CD14-positive monocyte (primary cell): ENCODE measurements at places on chromosomes 3 and 15.
A peak's percentile ranks its signal among the peaks of the same experiment; 100 is the strongest.

DNA sequence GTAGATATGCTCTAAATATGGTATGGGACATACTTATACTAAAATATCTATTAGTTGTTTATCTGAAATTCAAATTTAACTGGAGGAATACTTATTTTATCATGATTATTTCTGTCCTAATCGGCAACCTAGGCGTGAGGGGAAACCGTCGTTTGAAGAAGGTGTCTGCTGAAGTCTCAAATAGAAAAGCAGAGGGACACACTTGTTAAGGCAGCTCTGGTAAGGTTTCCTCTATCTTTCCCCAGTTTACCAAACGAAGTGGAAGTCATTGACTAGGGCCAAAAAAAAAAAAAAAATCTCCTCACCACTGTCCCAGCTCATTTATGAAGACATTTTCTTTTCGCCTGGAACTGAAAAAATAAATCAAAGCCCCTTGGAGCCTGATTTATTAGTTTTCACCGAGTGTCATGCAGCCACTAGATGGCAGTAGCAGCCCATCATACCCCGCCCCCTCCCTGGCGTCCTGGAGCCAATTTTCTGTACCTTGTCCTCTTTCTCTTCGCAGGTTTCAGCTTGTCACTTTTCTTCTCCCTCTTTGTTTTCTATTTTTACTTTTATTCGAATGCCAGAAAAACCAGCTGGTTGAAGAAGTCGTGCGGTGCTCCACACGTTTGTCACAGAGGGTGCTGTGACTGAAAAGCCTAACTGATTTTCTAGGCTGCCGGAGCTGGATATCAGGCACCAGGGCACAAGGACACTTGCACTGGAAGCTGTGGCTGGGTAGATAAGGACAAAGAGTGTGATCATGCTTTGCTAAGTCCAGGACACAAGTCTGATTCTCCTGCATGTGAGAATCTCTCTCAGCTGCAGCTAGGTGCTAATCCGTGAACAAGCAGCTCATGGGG lies 238.7 kb downstream of the ZPLD1 start:
- DNase-seq: peak; percentile 31
- no peak overlapping the region for H3K4me3 ChIP-seq
- no peak overlapping the region for H3K27ac ChIP-seq
- H3K4me1 ChIP-seq: no peaks in the 10 kb centered on the region
- no peaks in the 10 kb centered on the region for H3K27me3 ChIP-seq
- no peaks in the 10 kb centered on the region for H3K36me3 ChIP-seq

DNA sequence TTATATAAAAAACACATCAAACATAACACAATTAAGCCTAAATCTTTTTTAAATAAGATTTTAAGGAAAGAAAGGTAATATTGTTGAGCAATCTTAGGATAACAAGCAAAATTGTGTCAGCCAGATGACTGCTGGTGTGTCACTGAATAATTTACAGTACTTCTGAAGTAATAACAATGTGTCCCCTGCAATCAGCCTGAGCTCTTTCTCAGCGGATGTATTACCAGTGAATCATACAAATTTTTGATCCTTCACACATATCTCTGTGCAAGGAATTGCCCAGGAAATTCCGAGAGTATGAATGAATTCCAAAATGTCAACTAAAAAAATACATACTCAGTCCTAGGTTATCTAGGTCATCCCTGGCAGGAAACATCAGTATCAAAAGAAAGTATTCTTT lies 76.6 kb upstream of the PTX3 start:
- H3K4me1 ChIP-seq: no peaks in the 10 kb centered on the region
- no peak overlapping the region for H3K4me3 ChIP-seq
- H3K36me3 ChIP-seq: no peaks in the 10 kb centered on the region
- no peak for DNase-seq
- H3K27me3 ChIP-seq: no peaks in the 10 kb centered on the region
- no peak overlapping the region for H3K27ac ChIP-seq

- no peak overlapping the region for H3K4me3 ChIP-seq
- no peaks in the 10 kb centered on the region for H3K36me3 ChIP-seq
- no peak for DNase-seq
- no peak overlapping the region for H3K27ac ChIP-seq
- no peaks in the 10 kb centered on the region for H3K4me1 ChIP-seq
- H3K27me3 ChIP-seq: no peaks in the 10 kb centered on the region
Observed at GRCh38 chr15:75822685-75823278, 20.5 kb upstream of the UBE2Q2 start.

DNA sequence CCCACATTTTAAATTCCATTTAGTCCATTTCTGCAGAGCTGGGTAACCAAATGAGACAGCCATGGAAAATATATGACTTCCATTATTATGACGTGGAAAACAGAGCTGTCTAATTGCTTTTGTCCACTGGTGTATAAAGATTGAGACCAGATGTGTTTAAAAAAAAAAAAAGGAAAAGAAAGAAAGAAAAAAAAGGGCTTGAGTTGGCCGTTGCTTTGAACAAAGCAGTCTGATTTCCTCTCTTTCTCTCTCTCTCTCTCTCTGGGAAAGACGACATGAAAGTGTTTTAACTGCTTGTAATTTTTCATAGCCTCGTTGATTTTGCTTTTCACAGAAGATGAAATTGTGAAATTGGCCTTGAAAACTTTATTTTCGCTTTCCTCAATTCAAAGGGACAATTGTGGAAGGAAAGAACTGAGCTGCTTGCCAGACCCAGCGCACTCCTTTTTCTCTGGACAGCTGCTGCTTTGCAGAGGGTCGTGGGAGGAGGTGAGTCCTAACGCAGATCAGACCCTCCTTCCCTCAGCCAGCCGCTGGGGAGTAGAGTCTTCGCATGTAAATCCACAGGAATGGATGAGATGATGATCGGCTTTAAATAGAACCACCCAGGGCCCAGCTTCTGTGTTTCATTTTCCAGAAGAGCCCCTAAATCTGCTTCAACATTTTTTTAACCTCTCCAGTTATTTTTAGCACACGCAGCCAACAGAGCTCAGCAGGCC lies 42.8 kb upstream of the UBE2E1 start:
- peaks cover 11% of the 10 kb centered on the region for H3K4me1 ChIP-seq
- no peaks in the 10 kb centered on the region for H3K27me3 ChIP-seq
- H3K36me3 ChIP-seq: no peaks in the 10 kb centered on the region
- no peak overlapping the region for H3K27ac ChIP-seq
- no peak for DNase-seq

- no peak overlapping the region for H3K4me3 ChIP-seq
- H3K27me3 ChIP-seq: no peaks in the 10 kb centered on the region
- no peaks in the 10 kb centered on the region for H3K4me1 ChIP-seq
- H3K27ac ChIP-seq: no peak overlapping the region
- DNase-seq: no peak
Observed at GRCh38 chr3:63458405-63458804, 180.3 kb downstream of the SYNPR start.

GRCh38 chr3:10845001-10845761 lies 29.2 kb downstream of the SLC6A11 start:
- H3K27ac ChIP-seq: no peak overlapping the region
- no peak overlapping the region for H3K4me3 ChIP-seq
- peaks cover 29% of the 10 kb centered on the region for H3K4me1 ChIP-seq
- no peaks in the 10 kb centered on the region for H3K36me3 ChIP-seq
- peak; percentile 4 for DNase-seq
- H3K27me3 ChIP-seq: no peaks in the 10 kb centered on the region

DNA sequence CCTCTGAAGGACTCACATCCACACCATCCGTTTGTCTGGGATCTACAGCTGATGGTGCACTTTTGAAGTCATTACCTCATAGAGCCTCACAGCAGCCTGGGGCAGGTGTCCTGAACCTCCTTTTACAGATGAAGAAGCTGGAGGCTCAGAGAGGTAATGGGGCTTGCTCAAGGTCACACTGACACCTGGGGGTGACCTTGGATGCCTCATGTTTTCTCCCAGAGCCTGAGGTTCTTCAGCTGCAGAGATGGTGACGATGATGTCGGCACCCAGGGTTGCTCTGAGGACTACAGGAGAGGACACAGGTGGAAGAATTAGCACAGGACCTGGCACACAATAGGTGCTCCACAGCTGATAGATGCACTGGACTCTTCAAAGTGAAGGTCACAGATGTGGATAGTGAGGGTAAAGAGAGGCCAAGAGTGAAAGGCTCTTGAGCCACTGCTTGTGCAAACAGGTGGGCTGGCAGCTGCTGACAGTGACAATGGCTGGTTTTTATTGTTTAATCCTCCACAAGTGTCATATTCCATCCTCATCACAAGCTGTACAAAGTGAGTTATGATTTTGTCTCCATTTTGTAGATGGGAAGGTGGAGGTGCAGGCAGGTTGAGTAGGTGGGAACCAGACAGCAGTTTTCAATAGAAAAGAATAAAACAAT lies 17.4 kb upstream of the ATP2B2 start:
- peaks cover 4% of the 10 kb centered on the region for H3K27me3 ChIP-seq
- no peak overlapping the region for H3K27ac ChIP-seq
- H3K4me1 ChIP-seq: no peaks in the 10 kb centered on the region

- no peak overlapping the region for H3K27ac ChIP-seq
- H3K4me3 ChIP-seq: no peak overlapping the region
- H3K36me3 ChIP-seq: peaks cover 6% of the 10 kb centered on the region
Observed at GRCh38 chr3:119311081-119311925, 17.1 kb downstream of the ARHGAP31 start.

GRCh38 chr15:97092656-97093055 lies 762.2 kb downstream of the NR2F2 start:
- no peaks in the 10 kb centered on the region for H3K27me3 ChIP-seq
- no peak overlapping the region for H3K27ac ChIP-seq
- DNase-seq: no peak
- H3K4me1 ChIP-seq: no peaks in the 10 kb centered on the region

GRCh38 chr15:98805434-98806274 lies 157.3 kb downstream of the IGF1R start:
- no peak for DNase-seq
- peaks cover 20% of the 10 kb centered on the region for H3K4me1 ChIP-seq
- H3K36me3 ChIP-seq: no peaks in the 10 kb centered on the region
- no peak overlapping the region for H3K27ac ChIP-seq
- no peaks in the 10 kb centered on the region for H3K27me3 ChIP-seq

GRCh38 chr3:53806182-53807116 lies 39.8 kb downstream of the CHDH start:
- no peak for DNase-seq
- no peak overlapping the region for H3K4me3 ChIP-seq
- H3K4me1 ChIP-seq: no peaks in the 10 kb centered on the region
- no peaks in the 10 kb centered on the region for H3K36me3 ChIP-seq

GRCh38 chr3:185187391-185187790 lies 34.5 kb upstream of the C3orf70 start:
- DNase-seq: no peak
- no peak overlapping the region for H3K27ac ChIP-seq
- H3K36me3 ChIP-seq: no peaks in the 10 kb centered on the region
- no peaks in the 10 kb centered on the region for H3K4me1 ChIP-seq
- no peaks in the 10 kb centered on the region for H3K27me3 ChIP-seq

DNA sequence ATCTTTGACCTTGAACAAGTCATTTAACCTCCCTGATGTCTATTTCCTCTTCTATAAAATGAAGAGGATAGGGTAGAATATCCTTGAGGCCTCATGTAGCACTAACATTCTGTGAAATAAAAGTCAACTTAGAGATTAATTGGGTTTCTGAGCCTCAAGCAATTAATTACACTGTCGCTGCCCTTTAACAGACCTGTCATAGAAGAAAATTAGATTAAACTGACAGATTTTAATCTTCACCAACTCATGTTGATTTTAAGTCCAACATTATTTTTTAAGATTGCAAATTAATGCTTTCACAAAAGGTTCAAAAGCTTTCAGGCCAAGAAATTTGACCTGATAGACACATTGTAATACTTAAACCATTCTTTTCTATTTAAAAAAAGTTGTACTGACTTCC lies 8.1 kb upstream of the MNS1 start:
- peaks cover 14% of the 10 kb centered on the region for H3K4me1 ChIP-seq
- H3K36me3 ChIP-seq: no peaks in the 10 kb centered on the region
- no peak overlapping the region for H3K27ac ChIP-seq
- DNase-seq: no peak
- no peak overlapping the region for H3K4me3 ChIP-seq
- no peaks in the 10 kb centered on the region for H3K27me3 ChIP-seq
